ENCODE measurements at places on chromosomes 2 and 18.

DNA sequence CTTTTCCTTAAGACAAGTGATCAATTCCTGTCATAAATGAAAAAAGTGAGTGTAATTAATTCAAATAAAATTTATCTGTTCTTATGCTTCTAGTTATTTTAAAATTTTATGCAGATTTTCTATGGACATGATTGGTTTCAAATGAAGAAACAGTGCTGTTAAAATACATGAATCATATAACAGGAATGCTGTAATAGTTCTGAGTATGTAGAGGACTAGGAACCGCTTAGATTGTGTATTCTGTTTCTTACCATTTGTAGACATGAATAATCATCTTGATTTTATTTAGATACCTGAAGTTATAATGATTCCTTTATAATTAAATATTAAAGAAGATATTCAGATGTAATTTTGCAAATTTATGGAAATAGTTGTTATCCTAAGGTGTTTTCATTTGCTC lies 3.5 kb downstream of the ACTR2 start:
- no peaks in the 10 kb centered on the region for H3K36me3 ChIP-seq
- H3K4me1 ChIP-seq = no peaks in the 10 kb centered on the region
- H3K4me3 ChIP-seq = no peak overlapping the region
- no peaks in the 10 kb centered on the region for H3K27me3 ChIP-seq

GRCh38 chr2:121362774-121363173 lies 77.8 kb upstream of the TFCP2L1 start:
- H3K4me1 ChIP-seq = no peaks in the 10 kb centered on the region
- no peak for DNase-seq
- H3K4me3 ChIP-seq = no peak overlapping the region

GRCh38 chr2:59196491-59196890 lies 955.4 kb upstream of the FANCL start:
- H3K27me3 ChIP-seq = no peaks in the 10 kb centered on the region
- no peak overlapping the region for H3K27ac ChIP-seq
- no peaks in the 10 kb centered on the region for H3K36me3 ChIP-seq
- H3K4me1 ChIP-seq = no peaks in the 10 kb centered on the region

DNA sequence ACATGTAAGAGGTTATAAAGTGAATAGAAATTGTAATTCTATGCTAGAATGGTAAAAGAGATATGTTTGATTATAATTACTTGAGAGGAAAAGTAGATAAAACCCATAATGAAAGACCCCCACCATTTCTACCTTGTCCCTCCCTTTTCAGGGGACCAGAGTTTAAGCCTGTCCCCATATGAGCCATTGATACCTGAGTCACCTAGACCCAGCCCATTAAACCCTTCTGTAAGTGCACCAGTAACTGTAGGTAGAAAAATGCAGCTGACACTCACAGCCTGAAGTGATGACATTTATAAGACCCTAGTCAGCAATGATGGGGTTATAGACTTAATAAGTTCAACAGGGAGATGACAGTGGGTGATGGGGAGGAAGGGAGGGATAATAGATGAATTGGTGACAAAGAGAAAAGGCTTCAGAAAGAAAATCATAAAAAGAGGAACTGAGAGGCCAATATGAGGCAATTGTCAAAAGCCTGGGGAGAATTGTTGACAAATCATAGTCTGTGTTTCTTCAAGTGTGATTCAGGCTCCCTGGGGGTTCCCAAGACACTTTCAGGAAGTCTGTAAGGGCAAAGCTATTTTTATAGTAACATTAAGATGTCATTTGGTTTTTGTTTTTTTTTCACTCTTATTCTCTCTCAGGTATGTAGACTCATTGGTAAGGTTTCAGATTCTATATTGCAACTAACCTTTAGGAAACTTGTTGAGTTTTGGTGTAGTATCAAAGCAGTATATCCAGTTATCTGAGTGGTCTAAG lies 544.2 kb downstream of the SATB2 start:
- no peak overlapping the region for H3K4me3 ChIP-seq
- no peak for DNase-seq
- H3K27me3 ChIP-seq = no peaks in the 10 kb centered on the region
- H3K36me3 ChIP-seq = no peaks in the 10 kb centered on the region

GRCh38 chr2:198441246-198441645 lies 636.9 kb downstream of the PLCL1 start:
- H3K4me1 ChIP-seq = no peaks in the 10 kb centered on the region
- no peaks in the 10 kb centered on the region for H3K27me3 ChIP-seq
- no peaks in the 10 kb centered on the region for H3K36me3 ChIP-seq
- DNase-seq = no peak
- no peak overlapping the region for H3K4me3 ChIP-seq

DNA sequence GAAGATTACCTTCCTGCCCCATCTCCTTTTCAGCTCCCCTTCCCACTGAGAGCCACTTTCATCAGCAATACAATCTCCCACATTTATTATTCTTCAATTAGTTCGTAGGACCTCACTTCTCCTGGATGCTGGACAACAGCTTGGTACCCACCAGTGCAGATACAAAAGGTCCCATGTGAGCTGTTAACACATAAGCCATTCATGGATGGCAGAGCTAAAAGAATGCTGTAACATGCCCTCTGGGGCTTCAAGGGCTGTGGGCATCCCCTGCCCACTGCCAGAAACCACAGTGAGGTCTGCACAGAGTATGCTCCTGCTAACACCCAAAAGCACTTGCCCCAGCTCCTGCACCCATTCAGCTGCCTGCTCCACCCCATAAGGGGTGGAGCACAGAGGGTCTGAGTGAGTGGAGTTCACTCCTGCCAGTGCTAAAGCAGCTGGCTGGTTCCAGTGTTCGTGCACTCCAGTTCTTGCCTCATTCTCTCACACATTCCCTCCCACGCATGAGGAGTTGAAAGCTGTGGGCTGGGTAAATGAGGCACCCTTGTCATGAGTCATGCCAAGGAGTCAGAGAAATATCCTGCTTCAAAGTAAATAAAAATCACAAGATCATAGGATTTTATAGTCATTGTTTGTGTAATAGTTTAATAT lies 305.9 kb upstream of the TMEFF2 start:
- no peak overlapping the region for H3K27ac ChIP-seq
- no peak overlapping the region for H3K4me3 ChIP-seq
- no peaks in the 10 kb centered on the region for H3K27me3 ChIP-seq
- H3K36me3 ChIP-seq = no peaks in the 10 kb centered on the region
- no peaks in the 10 kb centered on the region for H3K4me1 ChIP-seq

GRCh38 chr2:109383505-109384307 lies 230.1 kb downstream of the SEPTIN10 start:
- DNase-seq = no peak
- H3K4me3 ChIP-seq = no peak overlapping the region
- no peak overlapping the region for H3K27ac ChIP-seq
- H3K4me1 ChIP-seq = peaks cover 15% of the 10 kb centered on the region

DNA sequence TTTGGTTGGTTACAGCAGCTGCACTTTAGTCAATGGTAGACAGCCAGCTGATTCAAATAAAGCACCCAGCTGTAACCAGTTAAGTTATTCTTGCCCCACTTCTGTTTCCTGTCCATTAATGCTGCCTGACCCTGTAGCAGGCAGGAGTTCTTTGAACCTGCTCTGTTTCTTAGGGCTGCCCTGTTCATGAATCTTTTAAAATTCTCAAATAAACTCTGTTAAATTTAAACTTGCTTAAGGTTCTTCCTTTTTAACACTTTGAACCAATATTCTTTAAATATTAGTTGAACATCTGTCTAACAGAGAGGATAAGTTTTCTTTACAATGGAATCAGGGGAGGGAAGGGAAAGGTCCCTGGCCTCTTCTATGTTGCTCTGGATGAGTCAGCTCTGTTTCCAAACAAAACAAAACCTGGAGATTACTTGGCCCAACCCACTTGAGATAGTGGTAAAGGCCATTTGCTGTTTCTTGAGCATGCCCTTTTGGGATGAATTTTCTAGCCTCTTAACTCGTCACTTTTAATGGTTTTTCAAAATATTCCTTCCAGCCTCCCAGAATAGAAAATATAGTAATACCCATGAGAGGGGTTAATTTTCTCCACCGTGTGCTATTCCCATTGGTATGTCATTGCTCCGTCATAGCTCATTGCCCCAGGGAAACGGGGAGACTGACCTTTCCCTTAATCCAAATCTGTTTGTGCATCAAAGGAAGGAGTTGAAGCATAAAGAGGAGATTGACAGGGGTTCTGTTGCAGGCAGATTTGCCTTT lies 112.1 kb upstream of the FHL2 start:
- no peak overlapping the region for H3K27ac ChIP-seq
- H3K4me1 ChIP-seq = no peaks in the 10 kb centered on the region
- no peak overlapping the region for H3K4me3 ChIP-seq
- H3K36me3 ChIP-seq = no peaks in the 10 kb centered on the region
- no peaks in the 10 kb centered on the region for H3K27me3 ChIP-seq

DNA sequence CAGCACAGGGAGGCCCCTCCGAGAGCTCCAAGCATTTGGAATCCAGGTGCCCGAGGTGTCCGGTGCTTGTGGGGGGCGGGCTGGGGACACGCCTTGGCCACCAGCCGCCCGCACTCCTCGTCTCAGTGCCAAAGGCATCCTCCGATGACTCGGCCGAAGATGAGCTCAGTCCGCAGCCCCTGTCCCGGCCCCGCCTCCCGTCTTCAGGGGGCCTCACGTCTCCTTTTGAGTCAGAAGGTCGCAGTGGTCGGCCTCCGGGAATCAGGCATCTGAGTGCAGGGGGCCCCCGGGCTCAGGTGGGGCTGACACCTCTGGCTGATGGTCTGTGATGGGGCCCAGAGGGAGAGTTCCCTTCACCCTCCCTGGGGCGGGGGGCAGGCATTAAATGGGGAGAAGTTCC lies 74.8 kb downstream of the NFATC1 start:
- DNase-seq = no peak
- no peaks in the 10 kb centered on the region for H3K27me3 ChIP-seq

All from tibial nerve (tissue), 4 donors.